ENCODE measurements at places on chromosomes 7 and 10.
A peak's percentile ranks its signal among the peaks of the same experiment; 100 is the strongest.

- peak; percentile 30 for DNase-seq
These were observed 231.2 kb downstream of the EXOC4 start for GRCh38 chr7:133484086-133484485.

GRCh38 chr7:142345811-142346210 is 88.0 kb upstream of the PRSS58 start:
- no peak for DNase-seq

- DNase-seq, result peak; percentile 37
These were observed 90.9 kb downstream of the NEURL1 start for GRCh38 chr10:103584216-103585010.

DNA sequence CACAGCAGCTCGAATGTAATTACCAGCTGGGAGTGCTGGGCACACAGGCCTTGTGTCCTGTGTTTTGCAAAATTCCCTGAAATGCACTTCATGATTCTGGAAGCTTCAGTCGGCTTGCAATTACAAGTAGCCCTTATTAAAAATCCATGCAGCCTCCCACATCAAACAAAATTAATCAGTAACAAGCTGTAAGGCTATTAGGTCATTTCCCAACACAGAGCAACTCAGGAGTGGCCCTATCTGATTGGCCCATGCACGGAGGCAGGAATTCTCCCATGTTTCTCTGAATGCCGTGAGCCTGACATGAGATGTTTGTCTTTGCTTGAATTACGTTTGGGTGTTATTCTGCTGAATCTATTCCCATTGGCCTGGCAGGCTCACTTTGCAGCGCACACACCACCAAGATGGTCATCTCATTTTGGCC is 36.9 kb downstream of the FOXL3 start:
- DNase-seq, result no peak

- no peak for DNase-seq
These were observed 440 bp upstream of the GLRX3 start for GRCh38 chr10:130135676-130136225.

DNA sequence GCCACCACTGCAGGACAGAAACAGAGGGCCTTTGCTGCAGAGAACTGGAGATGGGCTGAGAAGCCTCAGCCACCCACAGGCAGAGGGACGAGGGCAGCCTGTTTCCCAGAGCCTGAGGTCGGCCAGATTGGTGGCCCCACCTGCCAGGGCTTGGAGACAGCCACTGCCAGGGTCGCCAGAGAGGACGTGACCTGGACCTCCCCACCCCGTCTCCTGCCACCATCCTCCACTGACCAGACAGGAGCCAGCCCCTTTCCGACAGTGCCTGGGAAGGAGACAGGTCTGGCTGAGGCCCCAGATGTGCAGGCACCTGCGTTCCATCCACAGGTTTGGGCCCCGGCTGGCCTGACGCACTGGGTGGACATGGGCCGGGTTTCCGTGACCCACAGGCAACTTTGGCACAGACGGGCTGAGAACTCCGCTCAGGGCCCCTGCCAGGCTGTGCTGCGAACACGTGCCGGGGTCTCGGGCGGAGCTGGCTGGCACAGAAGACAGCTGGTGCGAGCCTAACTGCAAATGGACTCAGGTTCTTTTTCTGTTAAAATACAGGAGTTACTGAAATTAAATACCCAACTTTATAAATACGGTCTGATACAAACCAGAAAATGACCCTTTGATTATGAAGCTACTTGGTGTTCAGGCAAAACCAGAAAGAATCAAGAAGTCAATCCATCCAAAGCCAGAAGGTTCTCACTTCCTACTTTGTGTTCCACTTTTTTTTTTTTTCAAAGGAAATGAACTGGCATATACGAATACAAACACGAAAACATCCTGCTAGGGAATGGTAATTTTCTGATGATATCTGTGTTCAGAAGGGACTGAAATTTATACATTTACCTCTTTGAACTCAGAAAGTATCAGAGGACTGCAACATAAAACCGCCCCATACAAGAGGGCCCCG is 6.9 kb downstream of the COX19 start:
- no peak for DNase-seq

DNA sequence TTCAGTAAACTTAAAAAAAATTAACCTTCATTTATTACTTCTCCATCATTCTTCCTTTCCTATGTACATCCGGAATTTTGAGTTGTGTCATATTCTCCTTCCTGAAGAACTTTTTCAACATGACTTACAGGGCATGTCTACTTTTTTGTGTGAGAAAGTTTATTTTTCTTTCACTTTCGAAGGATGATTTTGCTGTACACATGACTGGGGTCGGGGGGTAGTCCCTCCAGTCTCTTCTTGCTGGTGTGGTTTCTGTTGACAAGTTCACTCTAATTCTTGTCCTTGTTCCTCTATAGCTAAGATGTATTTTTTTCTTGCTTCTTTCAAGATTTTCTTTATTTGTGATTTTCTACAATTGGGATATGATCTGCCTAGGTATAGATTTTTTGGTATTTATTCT is 55.8 kb downstream of the INPP5A start:
- DNase-seq, result no peak

DNA sequence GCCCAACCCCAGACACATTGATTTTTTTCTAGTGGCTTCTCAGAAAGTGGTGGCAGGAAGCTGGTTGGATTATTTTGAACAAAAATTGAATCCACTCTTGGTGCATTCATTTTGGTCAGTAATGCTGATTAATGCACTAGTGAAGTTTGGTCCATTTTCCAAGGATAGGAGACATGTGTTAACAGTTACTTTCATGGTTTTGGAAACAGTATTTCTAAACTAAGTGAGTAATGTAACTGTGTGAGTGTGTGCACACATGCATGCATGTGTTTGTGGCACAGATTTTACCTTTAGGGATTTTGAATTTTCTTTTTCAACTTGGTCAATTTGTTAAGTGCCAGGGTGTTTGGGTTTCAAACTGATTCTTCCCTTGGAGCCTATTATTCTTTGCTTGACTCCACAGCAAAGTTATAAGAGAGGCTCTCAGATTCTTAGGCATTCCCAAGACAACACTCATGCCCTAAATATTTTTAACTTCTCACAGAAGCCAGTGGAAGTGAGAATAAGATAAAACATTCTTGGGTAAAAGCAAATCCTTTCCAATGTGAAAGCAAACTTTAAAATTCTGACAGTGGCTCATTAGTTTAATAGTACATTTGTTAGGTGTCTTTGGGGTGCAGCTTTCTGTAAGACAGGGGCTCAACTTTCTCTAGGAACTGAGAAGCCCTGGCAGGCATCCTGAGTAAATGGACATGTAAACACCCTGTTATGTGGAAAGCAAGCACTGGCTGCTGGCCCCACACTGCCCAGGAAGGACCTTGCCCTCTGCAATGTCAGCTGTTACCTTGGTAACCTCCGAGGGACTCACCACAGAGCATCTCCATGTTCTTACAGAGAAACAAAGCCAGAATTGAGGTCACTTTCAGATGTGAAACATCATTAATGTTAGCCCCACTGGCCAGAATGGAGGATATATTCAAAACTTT is 68.4 kb downstream of the ASAH2B start:
- DNase-seq, result no peak

DNA sequence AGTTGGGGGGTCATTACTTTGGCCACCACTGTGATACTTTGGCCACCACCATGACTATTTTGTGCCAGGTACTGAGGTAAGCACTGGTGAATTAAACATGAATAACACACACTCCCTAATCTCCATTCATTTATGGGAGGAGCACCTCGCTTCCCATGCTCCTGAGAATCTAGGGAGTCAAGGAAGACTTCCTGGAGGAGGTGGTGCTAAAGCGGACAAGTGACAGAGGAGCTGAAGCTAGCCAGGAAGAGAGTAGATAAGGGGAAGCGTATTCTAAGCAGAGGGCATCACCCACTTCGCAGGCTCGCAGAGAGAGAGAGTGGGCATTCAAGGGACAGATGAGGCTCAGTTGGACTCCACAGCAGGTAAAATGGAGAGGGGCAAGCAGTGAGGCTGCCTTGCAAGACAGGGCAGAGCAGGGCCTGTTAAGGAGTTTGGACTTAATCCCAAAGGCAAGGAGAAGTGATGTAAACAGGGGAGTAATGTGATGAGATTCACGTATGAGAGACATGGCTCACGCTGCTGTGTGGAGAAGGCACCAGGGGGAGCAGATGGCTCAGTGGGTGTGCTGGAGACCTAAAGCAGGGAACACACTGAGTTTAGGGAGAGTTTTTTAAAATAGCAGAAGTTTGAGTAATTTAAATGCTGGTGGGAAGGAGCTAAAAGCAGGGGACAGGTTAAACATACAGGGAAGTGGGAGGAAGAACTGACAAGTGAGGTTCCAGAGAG is 21.3 kb upstream of the TMEM248 start:
- DNase-seq, result no peak

GRCh38 chr7:36986948-36987724 is 262.8 kb upstream of the AOAH start:
- peak; percentile 32 for DNase-seq

- no peak for DNase-seq
These were observed 5.4 kb downstream of the PRKCQ start for GRCh38 chr10:6574664-6575176.

- DNase-seq, result no peak
These were observed 796.2 kb downstream of the CCSER2 start for GRCh38 chr10:85124603-85125051.

- DNase-seq, result no peak
These were observed 131.0 kb upstream of the C1GALT1 start for GRCh38 chr7:7051206-7051877.

DNA sequence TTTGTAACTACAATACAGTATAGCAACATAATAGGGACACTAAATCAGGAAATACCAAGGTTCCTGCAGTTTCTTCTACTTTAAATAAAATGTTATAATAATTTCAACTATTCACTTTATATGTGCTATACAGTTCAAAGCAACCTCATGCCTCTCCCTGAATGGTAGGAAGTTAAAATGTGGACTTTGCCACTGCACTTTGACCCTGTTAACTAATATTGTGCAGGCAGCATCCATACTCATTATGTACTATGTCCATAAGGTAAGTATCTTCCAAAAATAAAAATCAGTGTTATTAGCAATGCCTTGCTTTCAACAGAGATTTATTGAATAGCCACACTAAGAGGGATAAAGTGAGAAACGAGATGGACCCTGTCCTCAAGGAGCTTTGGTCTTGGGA is 4.8 kb downstream of the STEAP4 start:
- no peak for DNase-seq

DNA sequence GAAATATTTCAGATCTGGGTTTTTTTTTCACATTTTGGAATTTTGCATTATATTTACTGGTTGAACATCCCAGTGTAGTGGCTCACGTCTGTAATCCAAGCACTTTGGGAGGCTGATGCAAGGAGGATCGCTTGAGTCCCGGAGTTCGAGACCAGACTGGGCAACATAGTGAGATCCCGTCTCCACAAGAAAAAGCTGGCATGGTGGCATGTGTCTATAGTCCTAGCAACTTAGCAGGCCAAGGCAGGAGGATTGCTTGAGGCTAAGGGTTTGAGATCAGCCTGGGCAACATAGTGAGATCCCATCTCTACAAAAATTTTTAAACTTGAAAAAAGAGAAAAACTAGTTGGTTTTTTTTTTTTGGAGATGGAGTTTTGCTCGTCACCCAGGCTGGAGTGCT is 6.0 kb downstream of the RFC2 start:
- DNase-seq, result no peak

DNA sequence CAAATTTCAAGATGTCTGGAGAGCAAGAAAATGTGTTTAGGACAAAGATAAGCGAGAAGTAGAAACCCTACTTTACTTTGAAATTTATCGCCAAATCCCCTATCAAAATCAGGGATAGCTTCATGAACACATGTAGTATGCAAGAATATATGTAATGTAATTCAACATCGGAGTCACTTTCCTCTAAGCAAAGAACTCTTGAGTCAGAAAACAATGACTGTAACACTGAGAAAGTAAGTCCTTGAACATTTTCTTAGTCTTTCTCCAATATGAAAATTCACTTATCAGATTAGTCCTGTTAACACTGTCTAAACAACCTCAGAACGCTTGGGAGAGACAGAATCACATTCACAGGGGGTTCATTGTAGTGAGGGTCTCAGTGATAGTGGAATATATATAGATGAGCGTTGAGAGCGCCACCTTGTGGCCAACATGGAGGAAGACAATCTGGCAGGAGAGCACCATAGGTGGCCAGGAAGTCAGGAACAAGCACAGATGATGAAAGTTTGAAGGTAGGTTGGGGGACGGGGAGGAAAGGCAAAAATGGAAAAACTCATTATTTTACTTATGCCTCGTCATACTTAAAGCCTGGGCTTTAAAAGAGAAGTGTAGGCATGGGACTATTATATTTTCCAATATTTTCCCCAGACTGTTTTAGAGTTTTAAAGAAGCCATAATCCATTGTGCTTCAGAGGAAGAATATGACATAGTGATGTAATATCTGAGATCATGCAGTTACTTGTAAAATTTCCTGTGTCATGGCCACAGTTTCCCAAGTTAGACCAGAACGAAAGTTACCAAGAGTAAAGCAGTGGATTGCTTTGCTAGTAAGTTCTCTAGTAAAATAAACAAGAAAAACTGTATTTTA is 115.5 kb upstream of the GNAI1 start:
- peak; percentile 4 for DNase-seq

- no peak for DNase-seq
These were observed 16.1 kb upstream of the NDST2 start for GRCh38 chr10:73827346-73828089.

- peak; percentile 77 for DNase-seq
These were observed at the start of gene LCOR for GRCh38 chr10:96831867-96832720. Gene LCOR (plus strand): TSS chr10:96832298. CDS start chr10:96949058, 116,760 bp downstream.

DNA sequence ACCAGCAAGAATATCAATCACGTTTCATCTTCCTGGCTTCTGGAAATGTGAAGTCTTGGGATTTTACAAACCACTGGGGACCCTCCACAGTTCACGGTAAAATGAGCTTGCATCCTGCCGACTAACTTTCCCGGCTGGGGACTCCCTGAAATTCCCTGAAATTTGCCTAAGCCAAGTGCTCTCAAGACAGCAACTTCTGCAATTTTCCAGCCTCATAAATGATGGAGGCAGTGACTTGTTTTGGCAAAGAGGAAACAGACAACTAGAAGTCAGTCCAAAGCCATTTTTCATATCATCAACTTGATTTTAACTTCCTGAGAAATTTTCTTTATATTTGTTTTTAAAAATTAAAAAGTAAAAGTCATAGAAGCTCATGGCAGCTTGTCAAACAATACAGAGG is 212.3 kb downstream of the FANK1 start:
- DNase-seq, result no peak

GRCh38 chr7:111900283-111900682 is 305.9 kb downstream of the DOCK4 start:
- DNase-seq, result no peak

DNA sequence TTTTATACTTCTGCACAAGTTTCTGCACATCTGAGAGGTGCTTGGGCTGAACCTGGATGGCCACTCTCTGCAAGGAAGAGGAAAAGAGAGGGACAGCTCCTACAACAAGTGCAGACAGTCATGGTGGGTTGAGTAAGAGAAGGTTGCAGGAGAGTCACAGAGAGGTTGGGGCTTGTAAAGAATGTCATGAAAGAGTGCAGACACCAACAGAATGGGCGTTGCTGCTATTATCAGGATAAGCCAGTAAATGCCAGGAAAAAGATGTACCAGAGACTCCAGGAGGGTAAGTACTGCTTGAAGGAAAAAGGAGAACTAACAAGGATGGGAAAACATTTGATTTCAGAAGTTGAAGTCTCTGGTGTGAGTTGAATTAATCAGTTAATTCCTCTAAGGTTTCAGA is 77.8 kb upstream of the NRP1 start:
- DNase-seq, result no peak

GRCh38 chr10:5932345-5932744 is 42.3 kb downstream of the FBH1 start:
- no peak for DNase-seq

Measured in activated gamma-delta T cell treated with anti-CD3 and anti-CD28 coated beads, Interleukin-2, amount 50 U/mL, for 16 hours (primary cell).